ENCODE measurements at places on chromosomes 12 and 14.
A peak's percentile ranks its signal among the peaks of the same experiment; 100 is the strongest.

GRCh38 chr14:73955674-73956073 is 5.6 kb downstream of the COQ6 start:
- no peak for DNase-seq

DNA sequence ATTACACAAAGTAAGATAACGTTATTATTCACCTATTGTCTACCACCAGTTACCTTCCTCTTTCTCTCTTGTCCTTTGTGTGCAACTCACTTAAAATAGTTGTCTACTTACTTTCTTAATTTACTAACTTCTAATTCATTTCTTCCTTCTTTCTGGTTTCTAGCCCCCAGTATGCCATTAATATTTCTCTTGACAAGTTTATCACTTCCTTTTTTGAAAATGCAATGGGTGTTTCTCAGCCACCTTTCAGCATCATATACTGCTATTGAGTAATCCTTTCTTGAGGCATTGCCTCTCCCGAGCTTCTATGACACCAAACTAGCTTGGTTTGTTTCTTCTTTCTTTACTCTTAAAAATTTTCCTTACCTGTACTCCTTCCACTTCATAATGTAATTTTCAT is 633.6 kb downstream of the TMTC2 start:
- DNase-seq: no peak

GRCh38 chr12:24212496-24212895 is 263.0 kb upstream of the SOX5 start:
- no peak for DNase-seq

DNA sequence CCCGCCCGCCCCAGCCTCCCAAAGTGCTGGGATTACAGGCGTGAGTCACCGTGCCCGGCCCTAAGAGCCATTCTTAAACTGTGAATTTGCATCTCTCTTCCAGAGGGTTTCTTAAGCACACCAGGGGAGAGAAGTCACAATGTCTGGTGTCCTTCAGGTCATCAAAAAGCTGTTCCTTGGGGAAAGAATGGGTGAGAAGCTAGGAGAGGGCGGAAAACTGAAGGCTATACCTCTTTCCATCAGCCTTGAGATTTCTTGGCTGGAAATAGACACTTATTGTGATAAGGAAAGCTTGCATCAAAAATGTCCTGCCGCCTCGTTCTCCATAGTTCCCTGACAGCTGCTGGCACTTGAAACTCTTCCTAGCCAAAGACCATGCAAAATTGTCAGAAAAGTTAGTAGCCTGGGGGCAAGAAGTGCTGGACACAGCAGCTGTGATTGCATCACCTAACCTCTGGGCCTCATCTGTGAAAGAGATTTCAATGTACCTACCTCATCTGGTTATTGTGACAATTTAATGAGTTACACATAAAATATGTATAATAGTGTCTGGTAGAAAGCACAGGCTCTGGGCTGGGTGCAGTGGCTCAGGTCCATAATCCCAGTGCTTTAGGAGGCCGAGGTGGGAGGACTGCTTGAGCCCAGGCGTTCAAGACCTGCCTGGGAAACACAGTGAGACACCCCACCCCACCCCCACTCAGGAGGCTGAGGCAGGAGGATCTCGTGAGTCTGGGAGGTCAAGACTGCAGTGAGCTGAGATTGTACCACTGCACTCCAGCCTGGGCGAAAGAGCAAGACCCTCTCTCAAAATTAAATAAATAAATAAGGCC is 9.7 kb upstream of the UBC start:
- DNase-seq: no peak

- peak; percentile 31 for DNase-seq
Observed at GRCh38 chr12:120584343-120585149, 3.3 kb upstream of the POP5 start.

DNA sequence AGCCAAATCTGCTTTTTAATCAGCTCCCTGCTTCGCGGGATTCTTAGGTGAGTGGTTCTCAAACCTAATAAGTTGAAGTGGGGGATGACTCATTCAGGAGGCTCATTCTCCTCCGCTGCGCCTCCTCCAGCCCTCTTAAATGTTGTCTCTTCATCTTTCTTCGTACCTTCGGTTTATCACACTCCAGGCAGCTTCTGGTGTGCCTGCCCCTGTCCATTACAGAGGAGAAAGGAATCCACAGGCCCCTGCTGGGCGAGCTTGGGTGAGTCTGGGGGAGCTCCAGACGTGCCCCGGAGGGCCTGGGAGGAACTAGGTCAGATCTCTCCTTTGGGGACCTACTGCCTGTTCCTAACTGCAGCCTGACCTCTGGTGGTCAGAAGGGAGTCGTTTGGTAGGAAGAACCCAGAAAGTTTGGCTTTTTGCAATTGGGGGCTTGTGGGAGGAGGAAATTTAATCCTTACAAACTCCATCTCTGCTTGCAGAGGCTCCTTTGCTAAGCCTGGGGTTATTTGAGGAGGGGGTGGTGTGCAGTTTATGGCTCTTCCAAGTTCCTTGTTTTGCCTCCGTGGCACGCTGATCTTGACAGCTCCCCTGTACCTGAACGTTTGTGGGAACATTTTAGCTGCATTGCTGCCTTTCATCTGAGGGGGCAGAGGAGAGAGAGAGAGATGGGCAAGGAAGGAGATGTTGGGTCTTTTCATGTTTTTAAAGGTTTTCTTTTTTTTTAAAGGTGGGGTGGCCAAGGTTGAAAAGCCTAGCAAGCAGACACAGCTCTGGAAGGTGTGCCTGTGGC is 84.1 kb upstream of the GNG2 start:
- DNase-seq: peak; percentile 23

DNA sequence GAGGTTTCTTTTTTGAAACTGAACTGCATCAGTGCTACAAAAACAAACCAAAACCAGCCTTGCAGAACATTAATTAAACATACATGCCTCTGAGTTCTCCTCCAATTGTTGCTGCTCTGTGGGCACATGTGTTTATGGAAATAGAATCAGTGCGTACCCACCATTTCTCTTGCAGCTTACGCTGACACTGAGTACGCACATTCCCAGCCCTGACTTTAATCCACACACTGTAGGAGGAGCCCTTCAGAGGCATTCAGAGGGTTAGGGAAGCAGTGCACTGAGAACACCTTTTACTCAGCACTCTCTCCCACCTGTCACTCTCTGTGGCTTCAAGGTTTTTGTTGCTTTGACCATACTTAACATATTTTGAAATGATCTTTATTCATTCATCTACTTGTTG is 250.5 kb upstream of the PWP1 start:
- DNase-seq: no peak

DNA sequence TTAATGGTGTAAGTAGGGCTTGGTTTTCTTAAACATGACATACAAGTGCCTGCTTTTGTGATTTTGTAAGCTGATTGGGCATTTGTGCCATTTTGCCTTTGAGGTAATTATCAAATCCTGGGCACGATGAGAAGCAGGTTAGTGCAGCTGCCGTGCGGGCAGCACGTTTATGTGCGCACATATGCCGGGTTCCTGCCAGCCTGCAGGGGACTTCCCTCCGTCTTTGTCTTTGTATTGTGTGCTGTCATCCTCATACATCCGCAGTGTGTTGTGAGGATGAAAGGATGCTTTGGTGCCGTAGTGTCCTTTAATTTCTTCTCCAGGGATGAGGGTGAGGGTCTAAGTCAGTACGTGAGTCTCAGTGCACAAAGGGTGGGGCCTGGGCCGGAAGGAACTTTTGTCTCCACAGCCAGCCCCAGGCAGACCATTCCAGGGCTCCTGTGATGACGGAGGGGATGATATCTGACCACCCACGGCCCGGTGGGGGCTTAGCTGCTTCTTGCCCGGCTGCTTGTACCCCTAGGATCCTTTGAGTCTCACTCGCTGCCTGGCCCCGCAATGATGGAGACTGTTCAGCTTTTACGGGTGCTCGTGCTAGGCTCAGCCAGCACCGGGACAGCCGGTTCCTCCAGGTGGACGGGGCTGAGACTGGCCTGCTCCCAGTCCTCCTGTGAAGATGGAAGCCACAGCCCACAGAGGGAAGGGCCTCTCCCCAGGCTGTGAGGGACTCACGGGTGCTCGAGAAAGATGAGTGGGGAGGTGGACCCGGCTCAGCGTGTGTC is 54.6 kb downstream of the ADGRD1 start:
- DNase-seq: no peak

GRCh38 chr12:119444462-119445044 is 110.0 kb downstream of the CCDC60 start:
- DNase-seq: no peak

DNA sequence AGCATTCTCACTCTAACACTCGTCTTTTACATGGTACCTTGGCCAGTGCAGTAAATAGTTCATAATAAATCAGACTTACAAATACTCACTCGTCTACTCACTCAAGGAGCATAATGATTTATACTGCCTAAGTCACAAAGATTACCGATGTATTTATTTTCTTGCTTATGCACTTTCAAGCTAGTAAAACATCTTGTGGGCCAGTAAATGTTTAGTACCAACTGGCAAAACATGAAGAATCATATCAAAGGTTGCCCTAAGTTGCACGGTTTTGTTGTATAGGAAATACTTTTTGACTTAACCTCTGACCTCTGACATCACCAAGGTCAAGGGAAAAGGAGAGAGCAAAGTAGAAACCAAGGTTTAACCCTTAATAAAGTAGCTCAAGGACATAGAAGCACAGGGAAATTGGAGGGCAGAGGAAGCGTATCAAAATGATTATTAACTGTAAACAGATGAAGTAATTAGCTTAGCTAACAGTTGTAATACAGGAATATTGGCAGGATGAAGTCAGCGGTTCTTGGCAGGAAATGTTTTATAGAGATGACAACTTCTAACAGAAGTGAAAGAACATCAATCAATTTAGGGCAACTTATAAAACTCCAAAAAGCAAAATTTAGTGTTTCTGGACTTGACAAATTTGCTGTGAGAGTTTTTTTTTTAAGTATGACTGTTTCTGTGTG is 131.9 kb downstream of the HMGA2 start:
- DNase-seq: no peak

- no peak for DNase-seq
Observed at GRCh38 chr12:31369712-31370521, 44.0 kb upstream of the SINHCAF start.

- DNase-seq: no peak
Observed at GRCh38 chr12:16030744-16031143, 119.6 kb downstream of the DERA start.

DNA sequence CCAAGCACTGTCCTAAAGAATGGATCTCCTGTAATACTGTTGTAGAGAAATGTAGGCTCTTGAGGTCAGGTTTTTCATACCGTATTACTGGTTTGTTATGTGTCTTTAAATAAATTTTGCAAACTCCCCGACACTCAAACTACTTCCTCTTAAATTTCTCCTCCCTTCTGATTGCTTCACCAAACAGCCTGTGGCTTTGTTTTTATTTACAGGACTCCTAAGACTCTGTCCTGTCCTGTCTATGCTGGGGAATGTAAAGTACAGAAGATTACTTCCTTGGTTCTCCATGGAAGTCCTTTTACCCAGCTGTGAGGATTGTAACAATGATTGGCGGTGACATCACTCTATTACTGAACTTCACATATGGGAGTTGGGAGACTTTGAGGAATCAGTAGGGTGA is 873.5 kb downstream of the DIO2 start:
- DNase-seq: no peak

DNA sequence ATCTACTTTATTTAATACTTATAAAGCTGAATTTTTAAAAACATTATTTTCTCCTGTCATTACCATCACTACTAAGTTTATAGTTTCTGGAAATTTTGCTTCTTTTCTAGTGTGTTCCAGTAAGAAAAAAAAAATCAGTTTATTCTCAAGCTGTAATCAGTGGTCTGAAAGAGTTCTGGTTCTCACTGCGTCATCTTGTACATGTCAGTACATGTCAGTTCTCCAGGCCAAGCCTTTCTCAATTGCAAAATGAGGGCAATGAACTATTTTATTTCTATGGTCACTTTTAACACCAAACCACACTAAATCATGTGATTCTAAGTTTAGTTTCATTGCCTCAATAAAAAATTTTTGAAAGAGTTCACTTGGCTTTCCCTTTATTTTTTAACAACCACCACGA is 468.9 kb upstream of the LRFN5 start:
- no peak for DNase-seq

GRCh38 chr14:66078006-66078405 is 408.2 kb upstream of the CCDC196 start:
- no peak for DNase-seq

DNA sequence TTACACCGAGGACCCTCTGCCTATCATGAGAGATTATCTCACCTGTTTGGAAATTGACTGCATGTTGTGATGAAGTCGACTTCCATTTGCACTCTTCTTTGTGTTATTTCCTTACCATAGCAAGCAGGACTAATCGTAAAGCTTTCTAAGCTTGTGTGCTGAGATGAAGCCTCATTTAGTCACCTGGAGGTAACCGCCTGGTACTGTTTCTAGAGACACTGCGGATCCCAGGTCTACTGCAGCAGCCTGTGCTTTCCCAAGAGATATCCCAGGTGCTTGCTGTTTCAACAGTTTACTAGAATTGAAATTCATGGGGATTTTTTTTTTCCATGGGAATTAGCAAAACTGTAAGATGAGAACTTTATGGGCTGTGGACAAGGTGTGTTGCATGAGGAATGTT is 131.8 kb downstream of the PTPRR start:
- no peak for DNase-seq
